Activated effector memory CD4-positive, alpha-beta T cell treated with Interleukin-2 at 50 U/mL for 16 hours (primary cell): ENCODE measurements at places on chromosomes 5 and 9.

DNA sequence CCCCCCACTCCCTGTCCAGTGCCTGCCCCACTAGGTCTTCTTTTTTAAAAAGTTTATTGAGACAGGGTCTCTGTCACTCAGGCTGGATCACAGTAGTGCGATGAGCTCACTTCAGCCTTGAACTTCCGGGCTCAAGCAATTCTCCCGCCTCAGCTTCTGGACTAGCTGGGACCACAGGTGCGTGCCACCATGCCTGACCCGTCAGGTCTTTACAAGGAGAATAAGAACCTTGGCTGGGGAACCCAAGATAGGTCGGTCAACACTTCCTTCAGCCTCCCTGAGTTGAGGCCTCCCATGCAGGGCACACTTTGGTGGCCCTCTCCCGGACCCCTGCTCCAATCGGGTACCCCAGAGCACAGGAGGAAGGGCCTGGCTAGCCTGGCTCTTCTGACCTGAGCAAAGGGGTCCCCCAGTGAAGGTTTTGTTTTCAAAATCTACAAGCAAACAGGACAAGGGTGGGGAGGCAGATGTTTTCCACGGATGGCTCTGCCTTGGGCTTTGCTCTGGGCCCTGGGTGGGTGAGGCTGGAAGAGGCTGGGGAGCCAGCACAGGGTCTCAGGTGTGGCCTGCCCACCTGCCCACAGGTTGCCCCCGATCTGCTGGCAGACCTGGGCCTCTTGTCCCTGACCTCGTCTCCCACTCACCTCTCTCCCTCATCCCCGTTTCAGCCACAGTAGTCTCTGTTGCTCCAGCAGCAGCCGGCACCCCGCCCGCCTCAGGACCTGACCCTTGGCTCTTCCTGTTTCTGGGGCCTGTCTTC, 108.7 kb upstream of the PHYKPL start:
- no peak for DNase-seq

GRCh38 chr5:40909264-40909663, at the start of gene C7:
C7 (plus strand) TSS chr5:40909497; CDS start chr5:40909611, 114 bp downstream.
- DNase-seq: no peak

DNA sequence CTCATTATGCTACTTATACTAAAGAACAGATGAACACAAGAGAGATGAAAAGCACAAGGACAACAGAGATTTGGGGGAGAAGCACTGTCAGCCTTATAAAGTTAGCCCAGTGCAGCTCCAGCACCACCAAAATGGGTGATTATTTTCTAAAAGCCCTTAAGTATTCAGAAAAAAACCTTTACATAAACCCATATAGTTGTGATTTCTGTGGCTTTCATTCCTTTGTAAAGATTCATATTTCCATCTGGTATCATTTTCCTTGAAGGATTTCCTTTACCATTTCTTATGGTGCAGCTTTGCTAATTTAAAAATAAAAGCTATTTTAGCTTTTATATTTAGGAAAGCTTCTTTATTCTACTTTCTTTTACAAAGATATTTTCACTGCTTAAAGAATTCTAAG, 311.0 kb downstream of the TMEM167A start:
- no peak for DNase-seq

DNA sequence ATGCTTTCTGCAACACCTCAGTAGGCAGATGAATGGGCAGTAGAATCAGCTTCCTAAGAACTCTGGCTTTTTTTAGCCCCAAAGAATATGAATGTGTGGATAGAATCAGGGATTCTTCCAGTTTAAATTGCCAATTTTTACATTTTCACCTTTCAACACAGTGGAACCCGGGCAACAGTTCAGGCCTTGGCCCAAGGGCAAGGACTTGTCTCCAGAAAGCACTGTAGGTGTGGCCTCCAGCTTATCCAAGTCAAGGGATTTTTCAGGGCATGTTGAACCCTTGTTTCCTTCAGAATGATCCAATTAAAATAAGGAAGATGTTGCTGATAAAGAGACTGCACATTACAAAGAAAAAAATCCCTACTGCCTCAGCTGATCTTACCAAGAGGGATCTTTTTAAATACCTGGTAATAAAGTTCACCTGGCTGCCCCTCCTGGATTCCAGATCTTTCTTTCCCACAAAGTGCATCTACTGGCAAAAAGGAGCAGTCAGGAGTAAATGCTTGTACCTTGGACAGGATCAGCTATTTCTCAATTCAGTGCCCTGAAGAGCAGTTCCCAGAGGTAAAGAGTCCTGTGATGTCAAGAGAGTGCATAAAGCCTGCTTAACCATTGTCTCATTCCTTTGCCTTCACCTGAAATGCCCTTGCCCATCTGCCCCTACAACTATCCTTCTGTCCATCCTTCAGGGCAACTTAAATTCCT, 80.1 kb upstream of the PLPP6 start:
- no peak for DNase-seq

DNA sequence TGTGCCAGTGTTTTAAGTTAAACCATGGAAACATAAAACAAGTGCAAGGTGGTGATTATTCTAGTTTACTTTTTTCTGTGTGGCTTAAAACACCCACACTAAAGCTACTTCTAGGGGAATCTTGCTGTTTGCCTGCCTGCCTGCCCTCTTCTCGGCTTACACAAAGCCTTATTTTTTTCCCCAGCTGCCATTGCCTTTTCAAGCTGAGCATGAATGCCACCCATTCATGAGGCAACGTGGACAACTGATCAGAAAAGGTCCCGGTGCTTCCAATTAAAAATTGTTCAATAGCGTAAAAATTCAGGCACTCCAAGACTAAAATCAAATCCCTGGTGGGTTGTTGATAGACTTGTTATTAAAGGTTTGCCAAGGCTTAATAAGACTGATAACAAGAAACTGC, 401.4 kb downstream of the TMEM161B start:
- no peak for DNase-seq

- DNase-seq: no peak
These were observed 5.0 kb downstream of the TENT4A start for GRCh38 chr5:6718161-6718681.

DNA sequence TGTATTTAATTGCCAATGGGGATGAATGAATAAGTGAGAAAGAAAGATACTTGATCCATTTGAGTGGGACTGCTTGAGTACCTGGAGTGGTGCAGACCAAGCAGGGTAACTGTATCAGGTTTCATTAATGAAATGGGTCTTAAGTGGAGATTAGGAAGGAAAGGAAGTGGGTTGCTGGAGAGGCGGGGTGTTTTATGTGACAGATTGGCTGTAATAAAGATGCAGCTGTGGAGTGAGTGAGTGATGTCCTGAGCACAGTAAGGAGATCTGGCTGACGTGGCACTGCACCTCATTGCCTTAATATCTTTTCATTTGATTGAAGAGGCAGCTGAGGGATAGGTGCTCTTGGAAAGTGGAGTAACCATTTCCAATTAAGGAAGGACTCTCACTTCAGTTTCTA, 161.0 kb upstream of the CCDC152 start:
- DNase-seq: no peak

GRCh38 chr5:156328161-156328560, 1.2 kb downstream of the SGCD start:
- no peak for DNase-seq

DNA sequence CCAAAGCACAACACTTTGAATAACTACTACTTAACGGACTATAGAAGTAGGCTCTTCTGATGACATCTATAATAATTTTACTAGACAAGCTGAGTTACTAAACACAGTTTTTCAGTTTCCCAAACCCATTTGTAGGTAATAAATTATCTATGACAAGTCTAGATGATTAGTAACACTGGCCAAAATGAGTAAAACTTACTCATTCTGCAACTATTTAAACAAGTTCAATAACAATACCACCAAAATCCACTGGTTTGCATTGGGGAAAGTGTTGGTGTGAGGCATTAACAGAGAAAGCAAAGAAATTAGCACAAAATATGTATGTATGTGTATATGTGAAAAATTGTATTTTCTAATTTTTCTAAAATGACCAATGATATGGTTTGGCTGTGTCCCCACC, 119.3 kb downstream of the NR2F1-AS1 start:
- no peak for DNase-seq

DNA sequence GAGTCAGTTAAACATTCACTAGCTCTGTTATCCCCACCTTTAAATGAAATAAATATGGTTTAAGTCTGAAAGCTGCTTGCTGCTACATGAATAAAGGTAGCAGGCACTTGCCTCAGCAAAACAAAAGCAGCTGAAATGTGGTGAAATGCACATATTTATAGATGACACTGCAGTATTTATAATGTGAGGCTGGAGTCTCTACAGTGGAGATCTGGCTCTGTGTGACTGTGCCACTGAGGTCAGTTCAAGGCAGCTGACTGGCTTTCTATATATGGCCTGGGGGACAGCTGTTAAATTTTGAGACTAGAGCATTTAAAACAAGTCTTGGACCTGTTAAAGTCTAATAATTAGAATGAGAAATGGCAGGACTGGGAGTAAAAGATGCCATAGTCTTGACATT, 859.6 kb upstream of the SEMA6A start:
- no peak for DNase-seq
